ENCODE measurements at places on chromosomes 4 and X.

- DNase-seq = no peak
Measured at GRCh38 chr4:18957716-18958115, 936.2 kb upstream of the LCORL start.

GRCh38 chr4:146294776-146295175, 80.4 kb downstream of the REELD1 start:
- no peak for DNase-seq

DNA sequence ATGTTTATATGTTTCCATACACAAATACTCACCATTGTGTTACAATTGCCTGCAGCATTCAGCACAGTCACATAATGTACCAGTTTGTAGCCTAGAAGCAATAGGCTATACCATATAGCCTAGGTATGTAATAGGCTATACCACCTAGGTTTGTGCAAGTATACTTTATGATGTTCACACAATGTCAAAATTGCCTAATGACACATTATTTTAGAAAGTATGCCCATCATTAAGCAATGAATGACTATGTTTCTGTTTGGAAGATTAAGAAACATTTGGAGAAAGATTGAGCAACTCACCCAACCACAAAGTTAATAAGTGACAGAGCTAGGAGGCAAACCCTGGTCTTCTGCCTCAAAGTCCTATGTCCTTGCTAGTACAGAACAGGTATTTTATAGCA, 96.8 kb upstream of the GRIA3 start:
- DNase-seq = no peak

GRCh38 chr4:170110285-170110672, 20.5 kb upstream of the AADAT start:
- DNase-seq = no peak

DNA sequence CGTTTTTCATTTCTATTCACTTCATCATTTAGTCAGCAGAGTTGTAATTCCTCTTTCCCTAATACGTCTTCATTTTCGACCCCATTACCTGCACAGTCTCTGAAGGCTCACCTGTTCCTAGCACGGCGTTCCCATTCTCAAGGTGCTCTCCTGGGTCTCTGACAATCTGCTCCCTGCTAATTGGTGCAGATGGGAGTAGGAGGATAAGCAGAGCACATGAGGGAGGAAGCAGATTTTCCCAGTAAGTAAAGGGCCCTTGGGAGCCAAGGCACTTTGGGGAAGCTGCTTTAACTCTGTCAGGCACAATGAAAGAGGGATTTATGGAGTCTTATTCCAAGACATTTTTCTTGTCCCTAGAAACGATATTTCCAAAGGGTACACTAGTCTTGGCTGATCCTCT, 466.4 kb downstream of the STIM2 start:
- no peak for DNase-seq

DNA sequence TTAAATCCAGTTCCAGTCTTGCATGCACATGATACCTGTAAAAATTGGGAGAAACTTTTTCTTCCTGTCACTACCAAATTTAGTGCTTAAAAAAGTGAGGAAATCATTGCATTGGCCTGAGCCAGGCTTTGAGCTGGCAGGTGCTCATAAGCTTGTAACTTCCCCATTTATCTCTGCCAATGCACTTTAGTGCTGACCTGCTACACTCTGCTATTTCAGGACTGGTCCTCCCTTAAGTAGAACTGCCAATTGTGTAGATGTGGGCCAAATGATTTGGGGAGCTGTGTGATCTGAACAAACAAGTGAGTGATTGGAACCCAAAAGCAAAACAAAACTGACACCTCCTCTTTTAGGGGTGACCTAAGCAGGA, 51.8 kb downstream of the ZNF827 start:
- DNase-seq = no peak

DNA sequence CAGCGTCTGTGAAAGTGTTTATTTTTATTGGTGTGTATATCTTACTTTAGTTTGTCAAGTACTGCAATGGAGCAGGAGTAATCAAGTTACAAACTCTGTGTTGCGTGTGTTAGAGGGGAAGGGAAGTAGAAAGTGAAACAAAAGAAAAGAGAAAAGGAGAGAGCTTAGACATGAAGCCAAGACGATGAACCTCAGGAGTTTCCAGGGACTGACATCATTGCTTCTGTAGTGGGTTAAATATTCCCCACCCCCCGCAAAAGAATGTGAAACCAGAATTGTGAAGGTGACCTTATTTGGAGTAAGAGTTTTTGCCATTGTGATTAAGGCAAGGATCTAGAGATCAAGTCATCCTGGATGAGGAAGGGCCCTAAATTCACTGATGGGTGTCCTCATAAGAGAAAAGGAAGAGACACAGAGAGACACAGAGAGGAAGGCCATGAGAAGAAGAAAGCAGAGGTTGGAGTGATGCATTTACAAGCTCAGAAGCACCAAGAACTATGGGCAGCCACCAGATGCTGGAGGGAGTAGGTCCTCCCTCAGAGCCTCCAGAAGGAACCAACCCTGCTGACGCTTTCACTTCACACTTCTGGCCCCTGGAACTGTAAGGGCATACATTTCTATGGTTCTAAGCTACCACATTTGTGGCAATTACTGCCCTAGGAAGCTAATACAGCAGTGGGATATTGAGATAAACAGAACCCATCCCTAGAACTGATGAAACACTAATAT, 173.6 kb upstream of the SFRP2 start:
- no peak for DNase-seq

- no peak for DNase-seq
Measured at GRCh38 chrX:134949271-134949670, 41.5 kb upstream of the SMIM10 start.

DNA sequence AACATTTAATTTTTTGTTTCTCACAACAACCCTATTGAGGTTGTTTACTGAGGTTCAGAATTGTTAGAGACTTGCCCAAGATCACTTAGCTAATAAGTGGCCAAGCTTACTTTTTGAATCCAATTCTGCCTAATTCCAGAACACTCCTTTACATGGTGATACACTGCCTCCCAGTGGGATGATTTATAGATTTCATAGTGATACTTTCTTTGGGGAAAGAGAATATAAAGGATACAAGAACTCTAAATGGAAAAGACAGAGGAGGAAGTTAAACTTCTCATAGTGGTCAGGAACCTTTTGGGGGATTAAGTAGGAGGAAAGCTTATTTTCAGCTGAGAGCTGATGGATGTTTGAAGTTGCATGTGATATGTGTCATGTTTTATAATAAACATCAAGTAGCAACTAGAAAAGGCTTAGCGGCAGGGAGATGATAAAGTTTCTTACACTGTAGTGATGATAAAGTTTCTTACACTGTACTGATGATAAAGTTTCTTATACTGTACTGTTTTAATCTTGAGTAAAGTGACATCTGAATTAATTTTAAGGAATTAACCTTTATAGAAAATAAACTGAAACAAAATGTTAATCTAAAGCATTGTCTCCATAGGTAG, 15.3 kb downstream of the STAG2 start:
- no peak for DNase-seq

GRCh38 chrX:150762258-150763165, 69.3 kb downstream of the MTMR1 start:
- DNase-seq = peak; percentile 67

GRCh38 chr4:187501731-187502130, 493.8 kb upstream of the ZFP42 start:
- no peak for DNase-seq

DNA sequence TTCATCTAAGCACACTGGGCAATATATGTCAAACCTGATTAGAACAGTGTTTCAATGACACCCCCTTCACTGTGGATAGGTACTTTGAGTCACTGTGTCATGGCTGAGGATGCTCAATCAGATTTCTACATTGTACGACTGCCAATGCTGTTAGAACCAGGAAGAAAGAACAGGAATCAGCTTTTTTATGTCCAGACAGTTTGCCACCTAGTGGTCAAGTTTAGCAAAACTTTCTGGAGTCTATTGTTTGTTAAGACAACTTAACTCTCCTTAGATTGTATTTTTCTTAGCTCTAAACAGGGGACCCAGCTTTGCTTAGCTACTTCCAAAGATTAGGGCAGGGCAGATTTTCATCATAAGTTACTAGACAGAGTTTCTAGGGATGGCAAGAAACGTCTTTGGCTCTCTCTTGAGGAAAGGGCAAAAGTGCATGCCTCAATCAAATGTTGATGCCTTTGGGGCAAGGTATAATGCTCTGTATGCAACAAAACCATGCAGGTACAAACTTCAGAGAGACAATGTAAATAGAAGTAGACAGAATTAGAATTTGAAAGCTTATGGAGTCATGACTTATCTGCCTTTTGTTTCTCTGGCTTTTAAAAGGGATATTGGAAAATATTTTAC, 40.5 kb upstream of the BMP3 start:
- no peak for DNase-seq

All from vagina (tissue), 2 donors.